CD8-positive, alpha-beta memory T cell (primary cell): ENCODE measurements at places on chromosomes 7 and 10. TPM values are rescaled to one million over a fixed set of nuclear protein-coding genes. Genes with fewer than 3 reads are reported as not detected.

DNA sequence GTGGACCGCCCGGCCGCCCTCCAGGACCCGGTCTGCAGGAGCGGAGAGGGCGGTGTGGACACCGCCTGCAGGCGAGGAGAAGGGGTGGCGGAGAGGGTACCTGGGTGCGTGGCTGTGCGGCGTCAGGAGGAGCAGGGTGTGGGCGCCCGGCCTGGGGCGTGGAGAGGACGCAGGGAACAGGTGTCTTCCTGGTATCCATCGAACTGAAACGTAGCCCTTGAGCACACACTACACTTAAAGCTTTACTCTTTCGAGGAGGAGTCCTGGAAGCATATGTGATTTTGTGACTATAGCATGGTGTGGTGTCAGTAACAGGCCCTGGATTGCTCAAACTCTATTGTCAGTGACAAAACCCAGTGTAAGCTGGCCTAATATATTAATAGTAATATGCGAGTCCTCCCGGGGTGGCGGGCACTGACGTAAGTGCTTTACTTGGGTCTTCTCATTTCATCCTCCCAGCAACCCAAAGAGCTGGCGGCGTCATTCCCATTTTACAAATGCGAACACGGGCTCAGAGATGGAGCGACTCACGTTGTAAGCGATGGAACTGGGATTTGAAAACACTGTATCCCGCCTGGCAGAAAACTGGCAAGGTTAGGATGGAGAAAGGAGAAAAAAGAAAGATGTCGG is 508 bp upstream of the TECPR1 start:
- H3K4me1 ChIP-seq: peaks cover 50% of the 10 kb centered on the region
- DNase-seq: no peak
- H3K36me3 ChIP-seq: no peaks in the 10 kb centered on the region
- no peaks in the 10 kb centered on the region for H3K27me3 ChIP-seq

GRCh38 chr10:16612115-16612980 is 90.7 kb upstream of the C1QL3 start:
- H3K27me3 ChIP-seq: no peaks in the 10 kb centered on the region
- no peak for DNase-seq
- H3K27ac ChIP-seq: no peak overlapping the region
- no peaks in the 10 kb centered on the region for H3K4me1 ChIP-seq
- H3K36me3 ChIP-seq: no peaks in the 10 kb centered on the region

GRCh38 chr10:70714951-70715350 is 42.6 kb downstream of the ADAMTS14 start:
- no peak overlapping the region for H3K27ac ChIP-seq
- H3K4me1 ChIP-seq: no peaks in the 10 kb centered on the region
- H3K4me3 ChIP-seq: no peak overlapping the region

DNA sequence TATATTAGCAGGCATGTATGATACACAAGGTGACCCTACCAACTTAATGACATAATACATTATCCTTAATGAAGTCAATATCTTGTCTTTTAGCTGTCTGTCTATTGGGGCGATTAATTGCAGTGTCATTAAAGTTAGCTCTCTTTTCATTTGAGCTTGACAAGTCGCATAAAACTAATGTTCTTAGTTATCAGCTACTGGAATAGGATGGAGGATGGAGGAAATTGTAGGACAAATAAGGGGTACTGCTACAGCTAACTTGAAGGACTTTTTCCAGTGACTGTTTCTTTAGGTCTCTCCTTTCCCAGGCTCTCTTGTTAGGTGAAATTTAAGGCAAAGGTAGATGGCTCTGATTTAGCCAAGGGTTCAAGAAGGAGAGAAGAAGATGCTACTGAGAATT is 506.4 kb downstream of the LRMDA start:
- no peaks in the 10 kb centered on the region for H3K27me3 ChIP-seq
- H3K27ac ChIP-seq: no peak overlapping the region
- DNase-seq: no peak
- H3K36me3 ChIP-seq: no peaks in the 10 kb centered on the region

GRCh38 chr7:123220396-123220795 is 20.6 kb upstream of the SLC13A1 start:
- no peak for DNase-seq
- H3K4me1 ChIP-seq: no peaks in the 10 kb centered on the region
- no peak overlapping the region for H3K27ac ChIP-seq
- no peaks in the 10 kb centered on the region for H3K27me3 ChIP-seq
- no peak overlapping the region for H3K4me3 ChIP-seq
- no peaks in the 10 kb centered on the region for H3K36me3 ChIP-seq

- H3K4me1 ChIP-seq: no peaks in the 10 kb centered on the region
- H3K27me3 ChIP-seq: no peaks in the 10 kb centered on the region
- DNase-seq: no peak
- no peaks in the 10 kb centered on the region for H3K36me3 ChIP-seq
- H3K4me3 ChIP-seq: no peak overlapping the region
Measured at GRCh38 chr7:113968713-113969112, 49.9 kb upstream of the PPP1R3A start.

DNA sequence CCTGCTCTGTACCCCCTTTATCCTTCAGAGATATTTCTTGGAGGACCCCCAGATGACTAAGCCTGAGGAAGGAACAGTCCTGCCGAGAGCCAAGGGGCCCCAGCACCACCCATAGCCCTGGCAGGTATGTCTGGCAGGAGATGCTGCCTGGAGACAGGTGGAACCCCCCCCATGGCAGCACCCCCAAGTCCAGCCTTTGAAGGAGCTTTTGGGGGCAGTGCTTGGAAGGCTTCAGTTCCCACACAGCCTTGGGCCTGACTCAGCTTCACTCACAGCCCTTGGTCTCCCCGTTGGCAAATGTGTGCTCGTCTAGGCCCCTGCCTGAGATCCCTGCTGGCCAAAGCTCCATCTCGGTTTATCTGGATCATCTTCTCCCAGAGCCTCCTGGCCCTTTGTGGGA is 23.0 kb upstream of the PCBD1 start:
- DNase-seq: no peak
- no peak overlapping the region for H3K4me3 ChIP-seq
- H3K27me3 ChIP-seq: no peaks in the 10 kb centered on the region
- H3K27ac ChIP-seq: no peak overlapping the region

DNA sequence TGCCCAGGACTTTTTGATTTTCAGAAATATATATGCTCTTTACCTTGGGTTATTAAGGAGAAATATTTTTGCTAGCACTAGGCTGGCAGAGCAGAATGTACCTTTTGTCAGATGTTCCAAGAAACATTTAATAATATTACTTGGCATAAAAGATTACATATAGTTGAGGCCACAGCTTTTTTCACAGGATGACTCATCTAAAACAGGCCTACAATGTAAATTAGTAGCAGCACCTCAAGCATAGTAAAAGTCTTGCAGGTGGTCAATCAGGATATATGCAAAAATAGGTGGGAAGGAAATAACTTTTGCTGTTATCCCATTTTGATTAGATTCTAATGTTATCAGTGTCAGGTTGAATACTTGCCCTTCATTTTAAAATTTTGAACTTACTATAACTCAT is 14.9 kb upstream of the ITGB1 start:
- no peaks in the 10 kb centered on the region for H3K36me3 ChIP-seq
- no peaks in the 10 kb centered on the region for H3K4me1 ChIP-seq
- H3K27me3 ChIP-seq: no peaks in the 10 kb centered on the region
- no peak for DNase-seq

DNA sequence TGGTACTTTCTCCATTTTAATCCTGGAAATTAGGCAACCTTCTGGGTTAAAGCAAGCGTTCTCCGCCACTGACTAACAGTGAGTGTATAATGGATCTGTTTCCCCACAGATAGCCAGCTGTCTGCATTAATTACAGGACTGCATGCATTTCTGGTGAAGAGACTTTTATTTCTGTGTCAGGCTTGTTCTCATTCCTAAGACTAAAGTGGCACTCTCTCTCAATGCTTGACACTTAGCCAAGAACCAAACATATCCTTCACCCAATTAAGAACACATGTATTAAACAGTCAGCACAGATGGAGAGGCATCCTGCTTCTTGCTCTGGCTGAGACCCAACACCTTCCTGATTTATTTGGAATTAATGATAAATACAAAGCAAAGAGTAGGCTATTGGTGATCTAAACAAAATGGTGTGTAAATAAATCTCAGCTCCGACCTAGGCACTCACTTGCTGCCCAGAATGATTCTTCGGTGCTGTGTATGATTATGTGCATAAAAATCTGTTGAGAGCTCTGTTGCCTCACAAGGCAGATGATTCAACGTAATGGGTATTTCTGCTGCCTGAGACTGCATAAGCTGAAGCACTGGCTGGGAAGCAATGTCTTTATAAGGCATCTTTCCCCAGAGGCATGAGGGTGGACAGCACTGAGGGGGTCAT is 16.8 kb downstream of the CALU start:
- no peaks in the 10 kb centered on the region for H3K27me3 ChIP-seq
- DNase-seq: no peak
- no peaks in the 10 kb centered on the region for H3K4me1 ChIP-seq
- H3K27ac ChIP-seq: no peak overlapping the region
- H3K4me3 ChIP-seq: no peak overlapping the region

DNA sequence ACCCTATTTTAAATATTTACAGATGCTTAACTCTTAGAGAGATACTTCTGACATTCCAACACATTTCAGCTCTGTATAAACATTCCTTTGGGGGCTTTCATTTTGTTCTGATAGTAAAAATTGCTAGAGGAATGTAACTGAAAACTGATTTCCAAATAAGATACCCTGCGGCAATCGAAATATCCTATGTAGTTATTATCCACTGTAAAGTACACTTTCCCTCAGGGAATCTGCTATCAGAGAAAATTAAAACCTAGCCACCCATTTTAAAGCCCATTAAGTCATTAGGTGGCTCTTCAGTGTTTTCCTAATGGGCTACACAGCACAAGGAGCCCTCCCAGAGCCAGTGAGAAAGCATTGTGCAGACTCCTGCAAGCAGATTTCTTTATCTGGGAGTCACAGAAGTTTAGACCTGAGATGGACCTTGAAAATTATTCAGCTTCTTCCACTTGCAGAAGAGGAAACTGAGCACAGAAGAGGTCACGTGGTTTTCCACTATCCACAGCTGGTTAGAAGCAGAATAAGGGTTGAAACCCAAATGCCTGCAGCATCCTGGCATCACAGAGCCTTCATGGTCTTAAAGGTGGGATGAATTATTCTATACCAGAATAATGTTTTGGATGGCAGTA is 12.6 kb upstream of the CPVL start:
- no peak for DNase-seq
- no peak overlapping the region for H3K27ac ChIP-seq
- no peaks in the 10 kb centered on the region for H3K4me1 ChIP-seq
- H3K27me3 ChIP-seq: no peaks in the 10 kb centered on the region
- H3K36me3 ChIP-seq: no peaks in the 10 kb centered on the region

BNIP3 gene
- total RNA-seq: 40.7 TPM

CCDC172 gene
- total RNA-seq: not detected

NME8 gene
- not detected for total RNA-seq

GAD2 gene
- not detected for total RNA-seq

NUTM2B gene
- 1.1 TPM for total RNA-seq

LIPF gene
- not detected for total RNA-seq
